ENCODE measurements at places on chromosomes 2 and 18.

DNA sequence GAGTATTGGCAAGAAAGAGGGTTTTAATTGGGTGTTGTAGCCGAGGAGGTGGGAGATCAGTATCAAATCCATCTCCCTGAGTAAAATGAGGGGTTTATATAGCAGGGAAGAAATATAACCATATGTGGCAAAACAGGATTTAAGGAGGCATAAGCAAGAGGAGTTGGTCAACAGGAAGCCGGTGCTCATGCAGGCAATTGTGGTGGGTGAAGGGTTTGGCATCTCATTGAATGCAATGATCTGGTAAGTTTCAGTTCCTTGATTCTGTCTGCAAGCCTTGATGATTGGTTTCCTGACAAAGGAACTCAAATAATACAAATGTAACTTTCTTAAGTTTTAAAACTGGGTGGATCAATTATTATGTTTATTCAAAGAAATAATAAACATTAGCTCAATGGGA is 564.4 kb upstream of the LINC00305 start:
- DNase-seq, result no peak

- no peak for DNase-seq
Measured at GRCh38 chr2:204452464-204453023, 92.7 kb upstream of the PARD3B start.

DNA sequence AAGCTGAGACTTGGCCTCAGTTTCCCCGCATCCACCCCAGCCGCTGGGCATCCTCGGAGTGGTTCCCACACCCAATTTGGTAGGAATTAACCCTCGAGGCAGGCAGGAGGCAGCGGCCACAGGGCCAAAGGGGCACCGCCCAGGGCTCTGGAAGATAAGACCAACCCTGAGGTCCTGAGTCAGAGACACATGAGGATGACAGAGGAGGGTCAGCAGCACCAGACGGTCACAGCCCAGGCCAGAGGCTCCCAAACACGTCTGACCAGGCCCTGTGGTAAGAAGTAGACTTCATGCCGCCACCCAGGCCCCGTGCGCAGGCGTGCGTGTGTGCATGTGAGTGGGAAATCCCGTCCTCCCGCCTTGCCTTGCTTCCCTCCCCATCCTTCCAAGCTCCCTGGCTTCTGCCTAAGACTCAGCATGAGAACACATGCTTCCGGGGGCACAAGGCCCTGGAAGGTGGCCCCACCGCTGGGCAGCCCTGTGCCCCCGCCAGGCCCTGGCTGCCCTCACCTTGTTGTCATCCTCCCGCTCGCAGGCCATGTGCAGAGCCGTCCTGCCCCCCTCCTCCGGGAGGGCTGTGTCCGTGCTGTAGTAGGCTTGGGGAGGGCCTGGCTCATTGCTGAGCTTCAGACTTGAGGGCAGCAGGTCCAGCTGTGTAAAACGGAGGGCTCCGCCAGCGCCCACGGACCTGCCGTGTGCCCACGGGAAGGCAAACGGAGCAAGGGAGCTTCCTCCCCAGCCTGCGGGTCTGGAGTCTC is 46.3 kb downstream of the ANKMY1 start:
- no peak for DNase-seq

- peak; percentile 8 for DNase-seq
Measured at GRCh38 chr2:208025814-208026184, 472 bp upstream of the PLEKHM3 start.

- DNase-seq, result no peak
Measured at GRCh38 chr2:187390891-187391290, 57.2 kb downstream of the CALCRL start.

DNA sequence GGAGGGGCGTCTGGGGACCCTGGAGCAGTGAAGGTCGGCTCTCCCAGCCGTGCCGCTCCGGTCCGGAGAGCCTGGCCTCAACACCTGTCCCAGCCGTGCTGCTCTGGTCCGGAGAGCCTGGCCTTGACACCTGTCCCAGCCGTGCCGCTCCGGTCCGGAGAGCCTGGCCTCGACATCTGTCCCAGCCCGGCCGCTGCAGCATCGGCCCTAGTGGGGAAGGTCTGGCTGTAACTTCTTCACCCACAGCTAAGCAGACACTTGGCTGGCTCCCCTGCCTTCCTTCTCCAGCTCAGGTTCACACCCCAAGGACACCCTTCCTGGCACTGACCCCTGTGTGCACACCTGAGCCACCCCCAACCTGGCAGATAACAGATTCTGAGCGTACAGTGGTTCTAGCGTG is 4.6 kb downstream of the KCNG2 start:
- DNase-seq, result no peak

DNA sequence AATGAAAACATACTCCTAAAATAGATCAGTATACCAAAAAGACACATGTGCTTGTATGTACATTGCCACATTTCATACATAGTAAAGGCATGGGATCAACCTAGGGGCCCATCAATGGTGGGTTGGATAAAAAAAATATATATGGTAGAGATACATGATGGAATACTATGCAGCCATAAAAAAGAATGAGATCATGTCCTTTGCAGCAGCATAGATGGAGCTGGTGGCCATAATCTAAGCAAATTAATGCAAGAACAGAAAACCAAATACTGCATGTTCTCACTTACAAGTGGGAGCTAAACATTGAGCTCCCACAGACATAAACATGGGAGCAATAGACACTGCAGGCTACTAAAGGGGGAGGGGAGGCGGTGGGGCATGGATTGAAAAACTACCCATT is 18.6 kb upstream of the NCOA1 start:
- no peak for DNase-seq

- DNase-seq, result no peak
Measured at GRCh38 chr2:102138331-102138730, 4.2 kb upstream of the IL1R1 start.

GRCh38 chr18:22488554-22488953 is 70.8 kb upstream of the CTAGE1 start:
- no peak for DNase-seq

GRCh38 chr2:58045580-58046334 is 849 bp upstream of the VRK2 start:
- DNase-seq, result no peak

- no peak for DNase-seq
Measured at GRCh38 chr2:127887776-127888130, 2.0 kb upstream of the AMMECR1L start.

GRCh38 chr2:200466425-200467418 is 43.1 kb downstream of the KCTD18 start:
- no peak for DNase-seq

- no peak for DNase-seq
Measured at GRCh38 chr2:186737732-186738508, 44.1 kb downstream of the FAM171B start.

- DNase-seq, result no peak
Measured at GRCh38 chr2:120555092-120555491, 180.6 kb upstream of the GLI2 start.

- DNase-seq, result no peak
Measured at GRCh38 chr2:227818675-227819397, 5.2 kb downstream of the CCL20 start.

GRCh38 chr18:10422731-10423130 is 31.7 kb upstream of the APCDD1 start:
- no peak for DNase-seq

DNA sequence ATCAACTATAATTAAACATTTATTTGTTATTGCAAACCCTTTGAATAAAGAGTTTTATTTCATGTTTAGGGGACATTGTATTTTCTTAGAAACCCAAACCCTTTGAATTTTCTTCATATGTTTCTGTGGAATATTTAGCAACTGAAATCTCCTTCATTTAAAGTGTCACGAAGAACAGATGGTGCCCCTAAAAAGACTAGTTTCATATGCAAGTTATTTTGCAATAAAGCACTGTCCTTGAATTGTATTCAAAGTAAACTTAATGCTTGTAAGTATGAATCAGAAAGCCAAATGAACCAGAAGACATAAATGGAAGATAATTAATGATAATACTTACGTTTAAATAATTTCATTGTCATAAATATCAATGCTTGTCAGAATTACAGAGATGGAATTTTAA is 151.9 kb upstream of the CWC22 start:
- DNase-seq, result no peak

- no peak for DNase-seq
Measured at GRCh38 chr2:47354013-47354847, 48.7 kb upstream of the MSH2 start.

GRCh38 chr2:240949791-240950705 is 43.9 kb downstream of the CROCC2 start:
- DNase-seq, result no peak

- no peak for DNase-seq
Measured at GRCh38 chr2:205723179-205723578, 40.9 kb downstream of the NRP2 start.

DNA sequence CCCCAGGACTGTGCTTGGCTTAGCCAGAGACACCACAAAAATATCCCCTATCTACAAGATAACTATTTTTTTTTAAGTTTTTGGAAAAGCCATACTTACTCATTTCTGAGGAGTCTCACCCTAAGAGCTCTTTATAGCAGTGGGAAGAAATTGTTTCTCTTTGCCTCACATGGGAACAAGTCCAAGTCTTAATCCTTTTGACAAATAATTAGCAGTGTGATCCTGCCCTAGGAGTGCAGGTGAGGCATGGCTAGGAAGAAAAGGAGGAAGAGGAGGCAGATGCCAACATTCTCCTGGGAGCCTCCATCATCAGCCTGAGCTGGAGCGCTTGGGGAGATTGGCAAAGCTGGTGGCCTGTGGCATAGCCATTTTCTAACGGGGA is 115.6 kb downstream of the STPG4 start:
- DNase-seq, result no peak

- DNase-seq, result no peak
Measured at GRCh38 chr18:22167471-22168241, 1.7 kb upstream of the GATA6 start.

- DNase-seq, result no peak
Measured at GRCh38 chr18:41630232-41630886, 324.7 kb upstream of the PIK3C3 start.

GRCh38 chr2:37201208-37201607 is 4.9 kb downstream of the CEBPZOS start:
- DNase-seq, result no peak

DNA sequence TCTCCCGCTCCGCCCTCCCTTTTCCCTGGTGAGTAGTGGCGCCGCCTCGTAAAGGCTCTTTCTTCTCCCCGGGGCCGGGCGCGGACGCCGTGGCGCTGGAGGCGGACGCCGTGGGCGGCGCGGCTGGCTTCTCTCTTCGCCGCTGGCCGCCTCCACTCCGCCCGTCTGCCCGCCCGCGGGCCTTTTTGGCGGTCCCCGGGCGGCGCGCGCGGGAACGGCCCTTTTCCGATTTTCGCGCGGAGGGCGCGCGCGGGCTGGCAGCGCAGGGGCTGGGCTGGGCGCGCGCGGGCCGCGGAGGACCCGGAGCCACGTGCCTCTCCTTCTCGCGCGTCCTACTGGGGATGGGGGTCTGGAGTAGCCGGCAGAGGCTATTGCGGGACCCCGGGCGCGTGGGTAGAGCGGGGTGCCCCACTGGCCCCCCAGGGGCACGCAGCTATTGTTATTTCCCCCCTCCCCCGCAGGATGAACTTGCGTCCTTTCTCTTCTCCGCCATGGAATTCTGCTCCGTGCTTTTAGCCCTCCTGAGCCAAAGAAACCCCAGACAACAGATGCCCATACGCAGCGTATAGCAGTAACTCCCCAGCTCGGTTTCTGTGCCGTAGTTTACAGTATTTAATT is 472 bp downstream of the SLC20A1 start:
- DNase-seq, result peak; percentile 11

GRCh38 chr2:15748736-15749323 is 157.2 kb downstream of the DDX1 start:
- no peak for DNase-seq

DNA sequence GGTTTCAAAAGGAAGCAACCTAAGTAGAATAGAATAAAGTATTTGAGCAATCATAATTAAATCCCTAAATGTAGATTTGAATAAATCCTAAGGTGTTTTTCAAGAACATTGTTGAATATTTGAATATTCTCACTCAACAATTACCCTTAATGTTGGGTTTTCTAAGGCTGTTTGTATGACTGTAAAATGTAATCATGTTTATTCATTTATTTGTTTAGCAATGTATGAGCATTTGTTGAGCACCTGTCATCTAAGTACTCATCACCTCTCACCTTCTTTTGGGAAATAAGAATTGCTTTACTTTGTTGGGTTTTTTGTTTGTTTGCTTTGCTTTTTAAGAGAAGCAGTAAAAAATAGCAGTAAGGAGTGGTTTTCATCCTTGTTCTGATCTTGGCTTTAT is 66.0 kb downstream of the MAPRE2 start:
- no peak for DNase-seq

- DNase-seq, result no peak
Measured at GRCh38 chr18:23143016-23143814, 7.9 kb downstream of the CABLES1 start.

- DNase-seq, result no peak
Measured at GRCh38 chr18:36826556-36826955, 2.2 kb downstream of the TPGS2 start.

GRCh38 chr2:43343573-43344304 is 117.3 kb upstream of the ZFP36L2 start:
- no peak for DNase-seq

DNA sequence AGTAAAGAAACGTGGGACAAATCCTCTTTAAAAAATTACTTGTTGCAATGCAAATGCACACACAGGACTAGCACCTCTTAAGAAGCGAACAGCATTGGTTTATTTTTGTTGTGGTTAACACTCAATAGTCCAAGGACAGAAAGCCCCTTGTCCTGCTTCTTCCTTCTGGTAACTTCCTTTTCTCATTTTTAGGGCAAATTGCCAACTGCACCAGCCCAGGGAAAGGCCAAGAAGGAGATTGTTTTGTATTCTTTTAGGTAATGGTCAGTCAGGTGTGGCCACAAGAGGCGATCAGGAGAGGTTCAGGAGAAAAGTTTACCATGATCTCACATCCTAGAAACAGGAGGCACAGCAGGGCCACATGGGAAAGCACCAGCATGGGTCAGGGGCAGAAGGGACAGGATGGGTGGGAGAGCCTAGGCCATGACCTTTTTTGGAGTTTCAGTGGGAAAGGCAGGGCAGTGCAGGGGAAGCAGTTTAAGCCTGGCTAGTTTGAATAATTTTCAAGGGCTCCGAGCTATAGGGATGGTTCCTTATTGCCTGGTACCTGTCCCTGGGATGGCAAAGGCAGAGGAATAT is 73.0 kb downstream of the CHRNA1 start:
- no peak for DNase-seq

- no peak for DNase-seq
Measured at GRCh38 chr18:50662177-50662576, 102.3 kb downstream of the MAPK4 start.

GRCh38 chr18:3691705-3692104 is 241.7 kb downstream of the TGIF1 start:
- no peak for DNase-seq

DNA sequence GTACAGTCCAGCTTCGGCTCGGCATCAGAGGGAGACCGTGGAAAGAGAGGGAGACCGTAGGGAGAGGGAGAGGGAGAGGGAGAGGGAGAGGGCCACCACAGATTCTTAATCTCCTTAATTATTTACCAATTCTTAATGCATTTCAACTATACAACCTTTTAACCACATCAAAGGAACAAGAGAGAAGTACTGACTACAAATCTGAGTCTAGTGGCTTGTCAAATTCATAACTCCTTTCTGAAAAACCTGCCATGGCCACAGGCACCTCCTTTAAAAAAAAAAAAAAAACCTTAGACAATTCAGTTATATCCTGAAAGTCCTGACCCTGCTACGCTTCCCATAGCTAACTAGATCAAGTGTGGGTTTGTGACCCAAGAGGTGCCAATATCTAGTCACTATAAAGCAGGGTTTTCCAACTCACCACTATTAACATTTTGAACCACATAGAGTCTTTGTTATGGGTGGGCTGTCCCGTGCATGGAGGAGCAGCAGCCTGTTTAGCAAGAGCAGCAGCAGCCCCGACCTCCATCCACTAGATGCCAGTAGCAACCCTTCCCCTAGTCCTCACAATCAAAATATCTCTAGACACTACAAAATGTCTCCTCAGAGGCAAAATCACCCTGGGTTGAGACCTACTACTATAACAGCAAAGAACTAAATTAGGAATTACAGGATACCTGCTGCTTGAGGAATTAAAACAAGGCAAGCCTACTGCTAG is 6.8 kb downstream of the ESCO1 start:
- no peak for DNase-seq
